ENCODE measurements at places on chromosomes 5 and 9.

DNA sequence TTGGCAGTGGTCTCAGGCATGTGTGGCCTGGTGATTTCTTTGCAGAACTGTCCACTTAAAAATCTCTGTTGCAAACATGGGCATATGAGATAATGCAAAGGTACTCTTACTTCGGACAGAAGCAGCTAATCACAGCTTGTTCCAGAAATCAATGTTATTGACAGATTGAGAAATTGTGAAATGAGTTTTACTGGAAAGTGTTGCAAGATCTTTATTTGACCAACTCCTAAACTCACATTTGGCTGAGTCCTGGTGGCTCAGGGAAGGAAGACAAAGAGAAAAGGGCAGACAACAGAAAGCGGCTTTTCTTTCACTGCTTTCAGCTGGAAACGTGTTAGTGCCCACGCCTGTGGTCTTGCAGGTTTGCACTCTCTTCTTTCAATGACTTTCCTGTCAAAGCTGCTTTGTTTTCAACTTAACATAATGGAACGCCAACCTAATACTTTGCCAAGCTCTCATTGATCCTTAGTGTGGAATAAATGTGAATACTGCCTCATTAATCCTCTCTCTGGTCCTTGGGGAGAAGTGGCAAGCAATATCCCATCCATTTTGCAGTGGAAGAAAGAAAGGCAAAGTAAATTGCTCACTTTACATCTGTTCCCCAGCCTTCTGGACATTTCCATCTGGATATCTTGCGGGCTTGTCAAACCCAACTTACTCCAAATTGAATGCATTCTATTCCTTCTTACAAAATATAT lies 586.4 kb downstream of the LRRC70 start:
- no peak for DNase-seq

- DNase-seq, result no peak
Measured at GRCh38 chr5:91123291-91123690, 259.8 kb downstream of the ARRDC3 start.

DNA sequence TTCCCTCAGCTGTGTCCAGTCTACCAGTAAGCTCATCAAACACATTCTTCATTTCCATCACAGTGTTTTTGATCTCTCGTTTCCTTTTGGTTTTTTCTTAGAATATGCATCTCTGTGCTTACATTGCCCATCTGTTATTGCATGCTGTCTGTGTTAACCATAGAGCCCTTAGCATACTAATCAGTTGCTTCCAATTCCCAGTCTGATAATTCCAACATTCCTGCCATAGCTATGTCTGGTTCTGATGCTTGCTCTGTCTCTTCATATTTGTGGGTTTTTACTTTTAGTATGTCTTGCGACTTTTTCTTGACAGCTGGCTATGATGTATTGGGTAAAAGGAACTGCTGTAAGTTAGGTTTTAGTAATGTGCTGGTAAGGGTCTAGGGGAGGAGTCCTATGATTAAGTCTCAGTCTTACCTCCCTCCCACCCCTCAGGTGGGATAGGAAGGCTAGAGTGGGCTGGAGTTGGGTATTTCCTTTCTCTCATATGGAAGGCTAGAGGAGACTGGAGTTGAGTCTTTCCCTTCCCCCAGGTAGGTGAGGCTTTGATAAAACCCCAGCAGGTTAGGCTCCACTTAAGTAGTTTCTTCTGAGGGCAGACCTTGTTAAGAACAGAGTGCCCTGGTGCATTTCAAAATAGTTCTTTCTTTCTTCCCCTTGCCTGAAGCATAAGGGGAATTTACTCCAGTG lies 99.1 kb upstream of the RASGRF2 start:
- DNase-seq, result no peak

DNA sequence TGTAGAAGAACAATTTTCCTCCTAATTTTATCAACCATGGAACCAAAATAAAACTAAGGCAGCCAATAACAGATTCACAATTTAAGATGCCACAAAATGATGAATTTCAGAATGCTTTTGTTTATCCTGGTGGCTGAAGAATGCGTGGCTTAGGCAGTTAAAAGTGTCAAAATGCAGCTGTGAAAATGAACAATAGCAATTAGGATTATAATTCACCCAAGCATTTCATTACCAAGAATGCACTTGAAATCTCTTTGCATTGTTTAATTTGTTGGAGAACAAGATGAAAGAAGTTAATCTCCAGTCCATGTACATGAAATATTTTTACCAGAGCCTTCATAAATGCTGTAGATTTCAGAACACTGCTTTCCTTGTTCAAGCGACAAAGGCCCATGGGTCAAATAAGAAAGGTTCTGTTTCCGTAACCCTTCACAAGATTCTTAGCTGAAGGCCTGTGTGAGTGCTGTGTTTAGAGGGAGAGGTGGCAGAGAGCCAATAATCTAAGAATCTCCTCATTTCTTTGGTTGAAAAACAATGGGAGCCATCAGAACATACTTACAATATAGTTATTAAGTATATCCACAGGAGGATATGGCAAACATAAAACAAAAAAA lies 39.3 kb downstream of the CLINT1 start:
- no peak for DNase-seq

DNA sequence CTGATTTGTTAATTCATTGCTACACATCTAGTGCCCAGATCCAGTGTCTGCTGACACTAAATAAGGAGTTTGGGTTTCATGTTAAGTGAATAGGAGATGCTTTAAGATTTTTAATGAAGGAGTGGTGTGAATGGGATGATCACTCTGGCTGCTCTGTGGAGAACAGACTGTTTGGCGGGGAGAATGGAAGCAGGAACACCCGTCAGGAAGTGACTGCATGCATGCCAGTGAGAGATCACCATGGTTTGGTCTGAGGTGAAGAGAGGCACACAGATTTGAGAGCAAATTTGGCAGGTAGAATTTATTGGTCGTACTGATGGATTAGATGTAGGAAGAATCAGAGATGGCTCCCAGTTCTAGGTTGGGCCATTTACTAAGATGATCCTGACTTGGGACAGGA lies 19.8 kb downstream of the ATP6V0E1 start:
- DNase-seq, result peak; percentile 6

DNA sequence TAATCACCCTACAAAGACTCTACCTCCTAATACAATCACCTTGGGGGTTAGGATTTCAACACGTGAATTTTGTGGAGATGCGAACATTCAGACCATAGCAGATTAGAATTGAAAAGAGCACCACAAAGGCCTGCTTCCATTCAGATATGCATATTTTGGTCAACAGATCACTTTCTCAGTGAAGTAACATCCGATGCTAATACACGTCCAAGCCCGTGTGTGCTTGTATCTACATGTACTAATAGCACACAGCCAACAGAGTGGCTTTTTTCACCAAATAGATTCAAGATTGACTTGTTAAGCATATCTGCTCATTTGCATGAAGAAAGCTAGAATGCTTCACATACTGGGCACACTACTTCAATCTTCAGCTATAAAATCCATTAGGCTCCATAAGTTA lies 35.6 kb upstream of the SSBP2 start:
- no peak for DNase-seq

DNA sequence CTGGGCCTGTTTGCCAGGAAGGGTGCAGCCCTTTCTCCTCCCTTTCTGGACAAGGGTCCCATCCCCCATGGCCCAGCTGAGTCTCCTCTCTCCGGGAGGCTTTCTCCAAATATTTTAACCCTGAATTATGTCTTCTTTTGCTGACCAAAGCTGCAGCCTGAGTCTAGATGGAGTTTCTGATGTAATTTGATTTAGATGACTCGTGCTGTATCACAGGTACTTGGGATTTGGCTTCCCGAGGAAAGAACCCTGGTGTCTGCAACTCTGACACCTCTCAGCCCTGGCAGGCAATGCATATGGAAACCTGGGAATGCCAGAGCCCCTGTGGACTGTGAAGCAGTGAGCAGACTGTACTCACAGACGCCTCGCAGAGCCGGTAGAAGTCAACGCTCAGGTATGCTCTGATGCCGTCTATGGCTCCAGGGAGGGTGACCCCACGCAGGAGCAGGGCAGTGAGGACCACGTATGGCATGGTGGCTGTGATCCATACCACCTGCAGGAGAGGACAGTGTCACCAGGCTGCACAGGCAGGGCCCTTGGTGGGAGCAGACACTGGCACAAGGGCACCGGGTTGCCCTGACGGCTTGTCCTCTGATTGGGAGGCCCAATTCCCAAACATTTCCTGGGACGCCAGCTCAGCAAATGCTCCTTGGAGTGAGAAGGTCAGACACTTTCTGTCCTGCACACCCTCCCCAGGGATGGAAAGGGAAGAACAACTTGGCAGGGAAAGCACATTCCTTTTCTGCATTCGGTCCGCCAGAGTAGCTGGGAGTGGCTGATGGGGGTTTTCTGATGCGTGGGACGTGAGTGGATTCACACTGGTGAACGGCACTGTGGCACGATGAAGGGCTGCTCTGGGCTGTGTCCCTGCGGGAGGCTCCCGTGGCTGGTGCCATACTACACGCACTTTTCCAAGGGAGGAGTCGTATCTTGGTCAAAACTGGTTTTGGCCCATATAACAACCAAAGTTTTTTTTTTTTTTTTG lies 24.7 kb downstream of the SLC6A3 start:
- DNase-seq, result no peak

DNA sequence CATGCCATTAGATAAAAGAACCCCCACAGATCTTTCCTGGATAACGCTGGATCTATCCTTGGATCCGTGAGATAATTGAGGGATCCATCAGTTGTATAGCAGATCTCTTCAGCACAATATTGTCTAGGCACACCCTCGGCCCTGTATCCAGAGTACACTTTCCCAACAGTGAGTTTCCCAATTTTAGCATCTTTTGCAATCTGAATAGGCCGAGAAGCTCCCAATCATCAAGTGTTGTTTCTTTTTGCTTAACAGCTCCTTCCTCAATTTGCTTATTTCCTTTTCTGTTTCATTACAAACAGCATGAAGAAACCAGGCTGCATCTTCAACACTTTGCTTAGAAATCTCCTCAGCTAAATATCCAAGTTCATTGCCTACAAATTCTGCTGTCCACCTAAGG lies 4.4 kb upstream of the SPTLC1 start:
- no peak for DNase-seq

- no peak for DNase-seq
Measured at GRCh38 chr9:133527444-133527920, 2.7 kb upstream of the MYMK start.

- DNase-seq, result peak; percentile 39
Measured at GRCh38 chr9:122127396-122127798, 32.2 kb downstream of the NDUFA8 start.

DNA sequence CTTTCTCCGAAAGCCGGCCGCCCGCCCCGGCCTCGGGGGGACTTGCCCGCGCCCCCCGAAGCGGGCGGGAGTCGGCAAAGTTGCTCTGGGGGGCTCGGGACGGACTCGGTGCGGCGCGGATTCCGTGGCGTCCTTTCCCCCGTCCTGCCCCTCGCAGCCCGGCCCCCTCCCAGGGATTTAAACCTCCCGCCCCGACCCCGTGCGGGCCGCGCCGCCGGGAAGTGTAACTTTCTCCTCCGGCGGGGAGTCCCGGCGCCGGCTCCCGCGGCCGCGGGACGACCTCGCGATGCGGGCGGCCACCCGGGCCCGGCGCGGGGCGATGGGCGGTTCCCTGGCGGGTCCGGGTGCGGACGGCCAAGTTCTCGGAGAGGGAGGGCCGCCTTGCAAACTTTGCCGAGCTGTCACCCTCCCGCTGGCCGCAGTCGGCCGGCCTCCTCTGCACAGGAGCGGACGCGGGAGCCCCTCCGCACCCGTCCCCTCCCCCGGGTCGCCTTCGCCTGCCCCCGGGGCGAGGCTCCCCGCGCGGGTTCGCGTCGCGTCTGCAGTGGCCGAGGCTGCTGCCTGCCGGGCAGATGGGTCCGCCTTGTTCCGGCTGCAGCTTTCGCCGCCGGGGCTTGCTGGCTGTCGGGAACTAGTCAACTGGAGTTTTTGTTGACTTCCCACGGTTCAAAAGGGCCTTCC lies 732 bp downstream of the PBX3 start:
- DNase-seq, result peak; percentile 47

DNA sequence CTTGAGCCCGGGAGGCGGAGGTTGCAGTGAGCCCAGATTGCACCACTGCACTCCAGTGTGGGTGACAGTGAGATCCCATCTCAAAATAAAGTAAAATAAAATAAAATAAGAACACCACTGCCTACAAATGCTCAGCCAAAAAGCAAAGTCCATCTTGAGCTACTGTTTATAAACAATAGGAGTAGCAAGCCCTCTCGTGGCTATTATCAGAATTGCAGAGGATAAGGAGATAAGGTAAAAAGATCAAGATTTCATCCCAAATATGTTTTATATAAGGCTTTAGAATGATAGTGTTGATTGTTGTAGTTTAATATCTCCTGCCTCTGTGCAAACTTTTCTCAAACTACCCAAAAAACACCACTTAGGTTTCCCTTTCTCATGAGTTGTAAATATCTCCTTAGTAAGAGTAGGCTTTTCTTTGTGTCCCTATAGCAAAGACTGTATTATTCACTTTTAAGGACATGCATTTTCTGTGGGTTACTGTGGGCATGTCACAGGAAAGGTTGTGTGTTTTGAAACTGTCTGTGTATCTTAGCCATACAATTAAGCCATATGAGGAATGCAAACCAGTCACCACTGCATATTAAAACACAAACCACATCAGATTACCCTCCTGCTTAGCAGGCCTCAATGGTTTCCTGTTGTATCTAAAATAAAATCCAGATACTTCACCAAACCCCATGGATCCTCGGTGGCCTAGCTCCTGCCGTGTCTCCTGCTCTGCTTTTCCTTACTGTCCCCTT lies 31.8 kb upstream of the CKS2 start:
- no peak for DNase-seq

DNA sequence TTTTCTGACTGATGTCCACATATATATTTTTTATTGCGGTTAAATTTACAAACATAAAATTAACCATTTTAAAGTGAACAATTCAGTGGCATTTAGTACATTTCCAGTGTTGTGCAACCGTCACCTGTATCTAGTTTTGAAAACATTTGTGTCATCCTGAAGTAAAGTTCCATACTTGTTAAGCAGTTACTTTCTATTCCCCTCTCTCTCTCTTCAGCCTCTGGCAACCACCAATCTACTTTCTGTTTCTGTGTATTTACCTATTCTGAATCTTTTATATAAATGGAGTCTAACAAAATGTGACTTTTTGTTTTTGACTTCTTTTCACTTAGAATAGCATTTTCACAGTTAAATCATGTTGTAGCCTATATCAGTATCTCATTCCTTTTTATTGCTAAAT lies 480.1 kb upstream of the SMARCA2 start:
- no peak for DNase-seq

DNA sequence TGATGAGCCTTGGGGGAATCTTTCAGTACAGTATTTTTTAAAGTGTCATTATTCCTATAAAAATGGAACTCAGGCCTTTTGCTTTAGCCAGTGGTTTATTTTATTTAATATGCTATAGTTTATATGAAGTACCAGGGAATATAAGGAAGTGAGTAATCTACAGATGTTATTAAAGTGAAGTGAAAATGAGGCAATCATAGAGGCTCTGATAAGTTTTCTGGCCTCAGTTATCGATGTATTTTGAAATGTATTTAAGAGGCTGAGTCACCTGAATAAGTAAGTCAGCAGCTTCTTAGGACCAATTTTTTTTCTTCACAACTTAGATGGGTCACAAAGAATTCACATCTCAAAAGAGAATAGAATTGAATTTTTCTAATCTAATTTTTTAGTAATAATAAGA lies 829.0 kb downstream of the DNAH5 start:
- DNase-seq, result no peak

All from activated T-cell treated with anti-CD3 and anti-CD28 coated beads, Interleukin-2, amount 50 U/mL, for 48 hours (primary cell).